ENCODE measurements at places on chromosomes 12 and 14. TPM values are rescaled to one million over a fixed set of nuclear protein-coding genes. Genes with fewer than 3 reads are reported as not detected.

TDG gene
- 59.3 TPM for total RNA-seq

CMA1 gene
- 0.50 TPM for total RNA-seq

CATSPERB gene
- total RNA-seq: 0.18 TPM

SYCP3 gene
- total RNA-seq: 0.21 TPM

CRIP1 gene
- total RNA-seq: 82.5 TPM

NUMB gene
- 32.4 TPM for total RNA-seq

PZP gene
- total RNA-seq: not detected

NOC4L gene
- 59.2 TPM for total RNA-seq

TMPRSS12 gene
- total RNA-seq: not detected

OR4E1 gene
- total RNA-seq: not detected

INHBC gene
- not detected for total RNA-seq

CD163L1 gene
- total RNA-seq: not detected

DNA sequence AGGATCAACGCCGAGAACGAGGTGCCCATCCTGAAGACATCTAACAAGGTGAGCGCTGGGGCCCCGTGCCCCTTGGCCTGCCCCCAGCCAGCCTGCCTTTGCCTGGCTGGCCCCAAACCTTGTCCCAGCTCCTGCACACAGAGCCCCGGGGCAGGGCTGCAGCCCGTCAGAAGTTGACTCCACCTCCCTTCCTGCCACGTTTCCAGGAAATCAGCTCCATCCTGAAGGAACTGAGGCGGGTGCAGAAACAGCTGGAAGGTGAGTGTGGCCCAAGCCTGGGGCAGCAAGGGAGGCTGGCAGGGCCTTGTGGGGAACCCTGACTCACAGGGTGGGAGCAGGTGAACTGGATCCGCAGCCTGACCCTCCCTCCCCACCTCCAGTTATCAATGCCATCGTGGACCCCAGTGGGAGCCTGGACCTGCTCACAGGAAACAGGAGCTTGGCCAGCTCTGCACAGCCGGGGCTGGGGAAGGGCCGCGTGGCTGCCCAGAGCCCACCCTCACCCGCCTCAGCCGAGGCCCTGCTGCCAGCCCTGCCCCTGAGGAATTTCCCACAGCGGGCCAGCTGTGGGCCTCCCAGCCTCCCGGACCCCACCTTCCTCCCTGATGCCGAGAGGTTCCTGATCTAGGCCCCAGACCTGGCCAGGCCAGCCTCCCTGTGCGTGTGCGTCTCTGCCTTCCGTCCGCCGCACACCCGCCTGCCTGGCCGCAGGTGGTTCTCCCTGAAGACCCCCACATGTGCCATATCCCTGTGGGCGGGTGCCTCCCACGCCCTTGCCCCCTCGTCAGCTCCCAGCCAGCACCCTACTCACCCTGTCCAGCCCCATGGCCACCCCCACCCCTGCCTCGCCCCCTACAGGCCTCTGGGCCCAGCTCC lies 29.5 kb downstream of the CEP170B start:
- H3K4me3 ChIP-seq: no peak overlapping the region
- no peaks in the 10 kb centered on the region for H3K36me3 ChIP-seq
- no peaks in the 10 kb centered on the region for H3K4me1 ChIP-seq
- DNase-seq: no peak

- H3K27me3 ChIP-seq: no peaks in the 10 kb centered on the region
- no peaks in the 10 kb centered on the region for H3K36me3 ChIP-seq
- no peaks in the 10 kb centered on the region for H3K4me1 ChIP-seq
- no peak overlapping the region for H3K4me3 ChIP-seq
Observed at GRCh38 chr12:58725400-58726105, 194.8 kb downstream of the LRIG3 start.

DNA sequence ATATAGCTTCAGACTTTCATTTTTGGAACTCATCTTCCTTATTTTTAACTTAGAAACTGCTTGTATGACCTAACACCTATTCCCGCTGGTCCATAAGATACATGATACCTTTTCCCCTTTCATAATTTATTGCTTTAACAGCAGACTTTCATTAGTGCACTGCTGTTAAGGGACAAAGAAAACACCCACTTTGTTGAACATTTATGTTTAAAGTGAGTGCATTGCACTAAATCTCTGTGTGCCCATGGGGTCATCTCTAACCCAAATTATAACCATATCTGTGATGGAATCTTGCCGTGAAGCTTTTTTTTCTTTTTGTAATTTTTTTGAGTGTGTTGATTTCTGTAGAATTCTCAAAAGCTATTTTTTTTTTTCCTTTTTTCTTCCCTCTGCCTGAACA lies 261.8 kb downstream of the TMTC2 start:
- no peak overlapping the region for H3K27ac ChIP-seq
- DNase-seq: no peak
- no peaks in the 10 kb centered on the region for H3K36me3 ChIP-seq
- no peaks in the 10 kb centered on the region for H3K4me1 ChIP-seq
- H3K4me3 ChIP-seq: no peak overlapping the region

DNA sequence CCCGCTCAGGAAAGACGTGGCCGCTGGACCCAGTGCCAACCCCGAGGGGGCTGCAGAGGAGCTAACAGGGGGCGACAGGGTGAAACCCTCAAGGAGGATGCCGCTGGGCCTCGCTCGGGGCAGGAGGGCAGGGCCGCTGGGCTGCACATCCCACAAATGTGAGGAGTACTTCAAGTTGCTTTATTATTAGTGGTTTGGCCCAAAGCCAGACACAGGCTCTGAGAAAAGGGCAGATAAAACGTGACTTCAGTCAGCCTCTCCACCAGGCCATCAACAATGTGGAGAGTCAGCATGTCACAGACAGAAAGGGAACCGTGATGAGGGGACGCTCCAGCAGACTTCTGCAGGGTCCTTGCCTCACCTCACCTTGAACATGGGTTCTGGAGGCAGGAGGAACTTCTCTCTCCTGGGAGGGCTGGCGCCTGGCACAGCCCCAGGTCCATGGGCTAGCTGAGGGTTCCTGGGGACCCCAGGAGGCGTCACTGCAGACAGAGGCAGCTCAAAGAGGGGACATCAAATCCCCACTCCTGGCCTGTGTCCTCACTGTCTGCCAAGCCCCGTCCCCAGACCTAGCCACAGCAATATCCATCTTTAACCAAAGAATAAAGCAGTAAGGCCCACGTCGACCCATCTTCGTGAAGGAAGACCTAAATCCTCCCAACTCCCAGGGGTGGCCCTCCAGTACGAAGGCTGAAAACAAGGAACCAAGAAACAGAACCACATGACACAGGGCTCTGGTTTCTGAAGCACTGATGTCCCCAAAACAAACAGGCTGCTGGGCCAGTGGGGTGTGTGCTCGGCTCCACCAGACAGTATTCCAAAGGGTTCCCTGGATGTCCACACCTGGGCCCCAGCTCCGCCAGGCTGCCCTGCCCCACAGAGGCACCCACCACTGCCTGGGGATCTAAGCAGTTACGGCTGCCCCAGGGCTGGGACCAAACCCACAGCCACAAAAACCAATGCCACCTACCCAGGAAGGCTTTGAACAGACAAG lies 35.1 kb downstream of the CCDC85C start:
- H3K36me3 ChIP-seq: no peaks in the 10 kb centered on the region
- no peak overlapping the region for H3K4me3 ChIP-seq
- no peaks in the 10 kb centered on the region for H3K27me3 ChIP-seq
- H3K27ac ChIP-seq: no peak overlapping the region
- H3K4me1 ChIP-seq: peaks cover 5% of the 10 kb centered on the region
- no peak for DNase-seq

DNA sequence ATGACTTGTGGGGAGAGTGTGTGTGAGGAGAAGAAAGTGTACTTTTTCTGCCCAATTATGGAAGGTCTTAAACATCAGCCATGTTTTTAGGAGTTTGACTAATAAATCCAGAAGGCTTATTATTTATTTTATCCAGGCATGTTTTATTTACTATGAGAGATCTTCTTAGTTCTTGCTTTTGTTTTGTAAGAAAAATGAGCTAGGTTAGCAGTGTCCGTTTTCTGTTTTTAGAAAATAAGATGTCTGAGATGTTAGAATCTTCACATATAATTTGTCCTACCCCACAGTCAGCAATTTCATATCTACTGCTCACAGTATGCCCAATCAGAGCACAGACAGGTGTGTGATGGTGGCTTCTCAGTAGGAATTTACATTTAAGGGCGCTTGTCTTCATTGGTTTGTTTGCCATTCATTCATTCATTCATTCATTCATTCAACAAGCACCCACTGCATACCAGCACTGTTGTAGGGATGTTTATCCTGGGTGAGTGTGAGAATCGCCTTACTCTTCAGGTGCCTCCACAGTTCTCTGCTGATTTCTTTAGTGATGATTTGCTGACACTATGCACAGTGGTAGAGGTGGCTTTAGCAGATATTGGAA lies 83.2 kb downstream of the CRADD start:
- H3K27me3 ChIP-seq: no peaks in the 10 kb centered on the region
- no peak for DNase-seq
- H3K27ac ChIP-seq: no peak overlapping the region
- peaks cover 35% of the 10 kb centered on the region for H3K4me1 ChIP-seq

DNA sequence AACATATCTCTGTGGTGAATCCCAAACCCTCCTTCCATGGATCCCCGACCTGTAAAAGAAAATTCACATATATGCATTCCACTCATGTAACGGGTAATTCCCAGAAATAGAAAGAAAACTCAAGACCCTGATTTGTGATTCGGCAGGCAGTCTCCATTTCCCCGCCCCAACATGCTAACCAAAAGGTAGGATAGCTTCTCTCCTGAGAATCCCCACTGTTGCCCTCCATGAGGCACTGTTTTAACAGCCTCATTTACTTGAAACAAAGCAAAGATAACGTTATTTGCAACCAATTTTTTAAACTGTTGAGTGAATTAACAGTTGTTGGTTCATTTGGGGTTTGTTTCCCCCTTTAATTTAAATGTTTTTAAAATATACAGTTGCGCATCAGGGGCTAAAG lies 774 bp upstream of the SLC2A13 start:
- H3K4me3 ChIP-seq: peak overlapping the region; percentile 76
- H3K27ac ChIP-seq: no peak overlapping the region
- peaks cover 20% of the 10 kb centered on the region for H3K27me3 ChIP-seq

- H3K4me1 ChIP-seq: peaks cover 6% of the 10 kb centered on the region
- H3K27ac ChIP-seq: no peak overlapping the region
- no peak overlapping the region for H3K4me3 ChIP-seq
- no peaks in the 10 kb centered on the region for H3K36me3 ChIP-seq
Observed at GRCh38 chr12:49536526-49537071, 2.2 kb upstream of the KCNH3 start.

DNA sequence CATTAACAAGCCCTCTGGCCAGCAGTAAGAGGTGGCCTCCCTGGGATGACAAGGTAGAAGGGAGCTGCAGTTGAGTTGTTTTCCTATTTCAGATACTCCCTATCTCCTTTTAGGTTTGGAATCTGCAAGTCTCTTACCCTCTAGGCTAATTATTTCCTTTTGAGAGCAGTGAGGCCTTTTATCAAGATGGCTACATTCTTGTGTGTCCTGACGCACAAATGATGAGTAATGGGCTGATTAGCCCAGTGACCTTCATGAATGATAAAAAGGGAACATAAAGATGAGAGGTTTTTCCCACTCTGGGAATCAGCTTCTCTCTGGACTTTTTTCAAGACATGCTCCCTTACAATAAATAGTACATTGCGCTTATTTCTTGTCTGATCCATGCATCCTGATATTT lies 22.9 kb downstream of the DYRK2 start:
- no peak overlapping the region for H3K27ac ChIP-seq
- H3K4me1 ChIP-seq: peaks cover 42% of the 10 kb centered on the region
- H3K27me3 ChIP-seq: no peaks in the 10 kb centered on the region
- no peak overlapping the region for H3K4me3 ChIP-seq

GRCh38 chr14:104239861-104240301 lies 101.5 kb downstream of the KIF26A start:
- DNase-seq: no peak
- H3K27me3 ChIP-seq: peaks cover 15% of the 10 kb centered on the region
- no peak overlapping the region for H3K4me3 ChIP-seq
- H3K27ac ChIP-seq: no peak overlapping the region
- H3K36me3 ChIP-seq: no peaks in the 10 kb centered on the region
- no peaks in the 10 kb centered on the region for H3K4me1 ChIP-seq

DNA sequence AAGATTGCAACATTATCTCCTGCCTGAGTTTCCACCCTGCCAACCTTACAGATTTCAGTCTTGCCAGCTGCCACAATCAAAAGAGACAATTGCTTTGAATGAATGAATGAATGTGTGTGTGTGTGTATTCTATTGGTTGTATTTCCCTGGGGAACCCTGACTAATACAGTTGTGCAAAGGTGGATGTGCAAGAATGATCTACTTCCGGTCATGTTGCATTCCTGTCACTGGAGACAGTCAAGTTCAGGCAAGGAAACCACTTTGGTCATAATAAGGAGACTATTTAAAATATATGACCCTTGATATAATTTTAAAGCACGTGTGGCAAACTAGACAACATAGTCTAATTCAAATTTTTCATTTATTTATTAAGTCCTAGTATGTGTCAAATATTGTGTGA lies 13.1 kb downstream of the RERG start:
- no peak for DNase-seq
- H3K36me3 ChIP-seq: no peaks in the 10 kb centered on the region
- H3K27me3 ChIP-seq: peaks cover 6% of the 10 kb centered on the region
- H3K4me3 ChIP-seq: no peak overlapping the region
- H3K27ac ChIP-seq: no peak overlapping the region

GRCh38 chr14:101040538-101041442 lies 137.3 kb upstream of the RTL1 start:
- DNase-seq: no peak
- H3K36me3 ChIP-seq: no peaks in the 10 kb centered on the region
- no peak overlapping the region for H3K27ac ChIP-seq
- no peaks in the 10 kb centered on the region for H3K27me3 ChIP-seq
- H3K4me3 ChIP-seq: no peak overlapping the region

GRCh38 chr12:53056901-53057300 lies 7.0 kb downstream of the TNS2 start:
- no peak overlapping the region for H3K4me3 ChIP-seq
- DNase-seq: no peak
- H3K27ac ChIP-seq: no peak overlapping the region
- H3K4me1 ChIP-seq: peaks cover 5% of the 10 kb centered on the region
- no peaks in the 10 kb centered on the region for H3K36me3 ChIP-seq

DNA sequence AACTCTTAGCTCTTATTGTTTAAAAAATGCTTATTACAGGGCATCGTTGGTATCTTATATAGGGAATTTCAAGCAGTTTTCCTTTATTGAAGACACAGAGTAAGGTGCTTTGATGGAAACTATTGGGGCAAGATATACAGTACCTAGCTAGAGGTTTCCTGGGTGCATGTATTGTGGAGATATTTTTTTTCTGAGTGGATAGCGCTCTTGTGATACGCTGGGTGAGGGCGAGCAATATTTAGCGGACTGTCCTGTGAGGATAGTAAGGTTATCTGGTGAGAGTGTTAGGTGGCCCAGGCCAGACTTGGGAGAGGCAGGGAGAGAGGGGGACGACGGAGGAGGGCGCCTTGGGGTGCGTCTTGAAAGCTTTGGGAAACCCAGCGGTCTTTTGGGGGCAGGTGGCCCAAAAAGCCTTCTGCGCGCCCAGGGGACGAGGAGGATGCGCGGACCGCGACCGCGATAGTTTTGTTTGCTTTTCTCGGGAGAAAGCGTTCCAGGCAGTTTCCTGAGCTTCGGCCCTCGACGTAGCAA lies 596 bp upstream of the BICD1 start:
- peak overlapping the region; percentile 78 for H3K27ac ChIP-seq
- no peak for DNase-seq
- H3K4me1 ChIP-seq: peaks cover 21% of the 10 kb centered on the region
- H3K27me3 ChIP-seq: no peaks in the 10 kb centered on the region
- H3K4me3 ChIP-seq: peak overlapping the region; percentile 80

GRCh38 chr12:76533331-76533730 lies 26.2 kb downstream of the OSBPL8 start:
- H3K4me3 ChIP-seq: no peak overlapping the region
- H3K36me3 ChIP-seq: peaks cover 49% of the 10 kb centered on the region
- H3K4me1 ChIP-seq: peaks cover 34% of the 10 kb centered on the region
- H3K27me3 ChIP-seq: no peaks in the 10 kb centered on the region
- no peak overlapping the region for H3K27ac ChIP-seq

- H3K4me1 ChIP-seq: peaks cover 4% of the 10 kb centered on the region
- no peak overlapping the region for H3K27ac ChIP-seq
- no peak overlapping the region for H3K4me3 ChIP-seq
Observed at GRCh38 chr12:64707926-64708325, 51.3 kb downstream of the GNS start.

All from activated naive CD8-positive, alpha-beta T cell treated with anti-CD3 and anti-CD28 coated beads for 36 hours (primary cell).